Activated CD8-positive, alpha-beta T cell treated with anti-CD3 and anti-CD28 coated beads, Interleukin-2, amount 10 ng/mL, durations not matched to agents 7 days and 5 days (primary cell): ENCODE measurements at places on chromosomes 1 and 21.

GRCh38 chr1:63921359-63921758 lies 147.5 kb downstream of the ROR1 start:
- no peak for DNase-seq

- no peak for DNase-seq
Observed at GRCh38 chr1:173798078-173798477, 26.4 kb upstream of the DARS2 start.

DNA sequence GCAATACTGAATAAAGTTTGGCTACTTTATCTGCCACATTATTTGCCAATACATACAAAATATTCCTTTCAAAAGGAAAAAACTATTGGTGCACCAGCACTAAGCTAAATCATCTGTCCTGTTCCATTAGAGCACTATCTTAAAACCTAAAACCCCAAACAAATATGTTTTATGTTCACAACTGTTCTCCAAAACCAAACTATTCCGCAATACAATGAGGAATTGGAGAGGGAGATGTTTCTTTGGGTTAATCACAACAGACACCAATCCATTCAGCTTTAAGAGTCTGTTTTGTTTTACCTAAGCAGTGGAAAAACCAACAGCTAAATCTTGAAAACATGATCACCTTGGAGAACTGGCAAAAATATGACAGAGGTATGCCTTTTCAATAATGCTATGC lies 85.1 kb downstream of the ZNF644 start:
- no peak for DNase-seq

GRCh38 chr21:46082713-46082962 lies 15.3 kb upstream of the COL6A2 start:
- peak; percentile 14 for DNase-seq

DNA sequence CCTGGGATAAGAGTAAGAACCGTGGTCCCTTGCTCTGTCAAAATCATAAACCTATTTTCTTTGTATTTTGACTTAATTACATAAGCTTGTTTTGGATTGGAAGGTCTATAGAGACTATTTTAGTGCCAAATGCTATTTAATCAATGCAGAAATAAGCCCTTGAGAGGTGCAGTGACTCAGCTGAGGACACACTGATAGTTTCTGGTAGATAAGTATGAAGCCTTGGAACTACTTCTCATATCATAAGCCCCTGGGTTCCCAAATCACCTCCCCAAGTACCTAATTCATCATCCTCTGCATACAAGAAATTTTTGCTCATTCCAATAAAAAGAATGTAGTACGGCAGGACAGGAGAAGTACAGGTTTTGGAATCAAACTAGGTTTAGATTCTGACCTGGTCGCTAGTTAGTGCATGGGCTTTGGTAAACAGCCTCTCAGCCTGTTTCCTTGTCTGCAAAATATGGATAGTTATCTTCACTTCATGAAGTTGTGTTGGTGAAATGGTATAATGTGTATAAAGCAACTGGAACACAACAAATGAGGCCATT lies 3.3 kb upstream of the CD55 start:
- no peak for DNase-seq

- no peak for DNase-seq
Observed at GRCh38 chr1:107016376-107016978, 40.0 kb upstream of the PRMT6 start.

GRCh38 chr21:45618287-45618686 lies 25.2 kb upstream of the PCBP3 start:
- no peak for DNase-seq

DNA sequence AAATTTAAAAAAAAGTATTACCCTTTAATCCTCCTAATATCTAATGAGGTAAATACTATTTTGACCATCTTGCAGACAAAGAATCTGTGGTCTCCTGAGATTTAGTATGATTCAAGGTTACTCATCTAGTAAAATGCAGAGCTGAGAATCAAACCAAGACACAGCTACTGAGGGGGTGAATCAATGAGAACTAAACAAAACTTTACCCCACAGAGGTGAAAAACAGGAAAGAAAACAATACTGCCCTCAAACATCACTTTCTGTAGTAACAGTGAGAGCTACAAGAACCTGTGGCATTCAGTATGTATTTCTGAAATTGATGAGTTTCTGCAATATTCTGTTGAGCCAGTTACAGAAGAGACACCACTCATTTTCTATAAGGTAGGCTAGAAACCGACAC lies 85.1 kb downstream of the JAK1 start:
- DNase-seq = no peak

GRCh38 chr1:163670989-163671757 lies 349.4 kb downstream of the NUF2 start:
- DNase-seq = no peak

DNA sequence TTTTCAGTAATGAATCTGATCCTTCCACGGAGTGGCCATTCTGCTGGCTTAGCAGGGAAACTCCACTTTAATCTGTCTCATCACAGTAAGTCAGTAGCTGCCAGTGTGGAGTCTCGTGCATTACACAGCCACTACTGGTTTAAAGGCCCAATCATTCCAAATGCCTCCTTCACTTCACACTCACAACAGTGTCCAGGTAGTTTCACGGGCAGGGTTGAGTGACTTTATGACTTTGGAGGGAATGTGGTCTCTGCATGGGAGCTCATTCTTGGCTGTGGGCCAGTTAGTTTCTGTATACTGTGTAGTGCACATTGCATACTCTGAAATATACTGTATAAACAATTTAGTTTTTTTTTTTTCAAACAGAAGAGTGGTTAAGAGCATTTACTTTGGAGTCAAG lies 34.6 kb upstream of the C1orf87 start:
- DNase-seq = no peak

GRCh38 chr1:160025314-160025713 lies 6.5 kb downstream of the PIGM start:
- no peak for DNase-seq

DNA sequence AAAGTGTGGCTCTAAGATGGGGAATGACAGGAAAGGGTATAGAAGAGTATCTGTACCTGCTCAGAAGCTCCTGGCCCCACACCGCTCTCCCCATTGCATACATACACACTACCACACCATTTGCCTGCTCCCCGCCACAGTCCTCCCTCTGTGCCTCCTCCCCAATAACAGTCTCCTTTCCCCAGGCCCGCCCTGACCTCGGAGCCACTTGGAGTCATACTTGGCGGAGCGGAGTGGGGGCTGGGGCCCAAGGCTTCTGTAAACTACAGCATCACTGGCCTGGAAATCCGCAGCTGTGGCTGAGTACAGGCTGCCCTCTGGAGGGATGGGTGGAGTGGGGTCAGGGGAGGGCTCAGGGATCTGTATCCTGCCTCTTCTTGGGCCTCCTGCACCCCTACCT lies 8.6 kb downstream of the SEMA6C start:
- DNase-seq = no peak

- DNase-seq = no peak
Observed at GRCh38 chr21:44838039-44838895, 20.4 kb upstream of the SUMO3 start.

- DNase-seq = no peak
Observed at GRCh38 chr1:97680894-97681293, 239.9 kb downstream of the DPYD start.

DNA sequence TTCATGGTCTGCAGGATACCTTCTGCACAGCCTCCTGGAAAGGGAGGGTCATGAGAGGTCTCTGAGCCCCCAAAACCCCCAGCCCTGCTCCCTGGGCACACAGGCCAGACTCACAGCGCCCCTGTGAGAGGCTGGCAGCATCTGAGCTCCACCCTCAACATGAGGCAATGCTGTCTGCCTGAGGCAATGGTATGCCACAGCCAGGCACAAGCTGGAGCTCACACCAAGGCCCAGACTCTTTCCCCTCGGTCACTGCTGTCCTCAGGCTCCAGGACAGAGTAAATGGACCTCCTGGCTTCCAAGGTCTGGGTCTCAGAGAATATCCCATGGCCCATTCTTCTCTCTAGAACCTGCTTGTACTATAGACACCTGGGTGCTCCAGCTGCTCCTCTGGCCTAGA lies 17.2 kb downstream of the MEF2D start:
- no peak for DNase-seq

- no peak for DNase-seq
Observed at GRCh38 chr1:3716351-3716750, 35.9 kb upstream of the CCDC27 start.

DNA sequence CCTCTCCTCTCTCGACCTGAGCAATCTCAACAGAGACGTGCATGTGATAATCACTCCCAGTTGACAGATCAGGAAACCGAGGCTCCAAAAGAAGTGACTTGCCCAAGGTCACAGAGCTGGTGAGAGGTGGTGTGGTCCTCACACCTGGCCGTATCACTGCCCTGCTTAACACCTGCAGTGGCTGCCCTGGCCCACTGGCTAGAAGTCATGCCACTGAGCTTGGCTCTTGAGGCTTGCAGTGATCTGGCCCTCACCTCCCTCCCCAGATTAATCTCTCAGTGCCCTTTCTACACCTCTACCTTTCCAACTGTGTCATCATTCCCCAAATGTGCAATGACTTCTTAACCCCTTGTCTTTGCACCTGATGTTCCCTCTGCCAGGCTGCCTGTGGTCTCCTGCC lies 38.8 kb downstream of the CDCP2 start:
- no peak for DNase-seq

DNA sequence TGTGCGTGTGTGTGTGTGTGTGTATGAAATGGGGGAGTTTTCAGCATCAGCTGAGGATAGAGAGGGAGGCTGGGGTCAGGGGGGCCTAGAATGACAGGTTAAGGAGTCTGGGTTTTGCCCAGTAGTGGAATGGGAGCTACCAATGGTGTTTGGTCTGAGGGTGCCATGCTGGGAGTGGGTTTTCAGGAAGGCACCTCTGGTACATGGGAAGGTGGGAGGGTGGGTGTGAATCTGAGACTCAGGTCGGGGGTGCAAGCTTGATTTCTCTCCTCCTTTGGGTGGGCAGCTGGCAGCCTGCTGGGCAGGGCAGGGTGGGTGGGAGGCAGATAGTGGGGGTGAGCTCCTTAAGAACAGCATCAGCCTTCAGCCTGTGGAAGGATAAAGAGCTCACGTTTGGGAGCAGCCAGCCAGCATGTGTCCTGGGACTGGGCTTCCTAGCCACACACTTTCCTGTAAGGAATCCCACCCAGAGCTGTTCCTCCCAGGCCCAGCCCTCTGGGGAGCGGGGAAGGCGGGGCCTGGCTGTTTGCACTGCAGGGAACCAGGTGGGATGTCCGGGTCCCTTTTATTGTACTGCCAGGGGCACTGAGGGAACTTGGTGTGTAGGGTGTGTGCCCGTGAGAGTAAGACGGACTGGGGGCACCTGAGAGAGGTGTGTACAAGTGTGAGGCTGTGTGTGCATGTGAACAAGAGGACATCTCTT lies 152.8 kb downstream of the FOXD2 start:
- peak; percentile 11 for DNase-seq

- DNase-seq = no peak
Observed at GRCh38 chr1:179077396-179077795, 4.5 kb upstream of the TOR3A start.

- no peak for DNase-seq
Observed at GRCh38 chr1:192225703-192226102, 67.4 kb downstream of the RGS18 start.

DNA sequence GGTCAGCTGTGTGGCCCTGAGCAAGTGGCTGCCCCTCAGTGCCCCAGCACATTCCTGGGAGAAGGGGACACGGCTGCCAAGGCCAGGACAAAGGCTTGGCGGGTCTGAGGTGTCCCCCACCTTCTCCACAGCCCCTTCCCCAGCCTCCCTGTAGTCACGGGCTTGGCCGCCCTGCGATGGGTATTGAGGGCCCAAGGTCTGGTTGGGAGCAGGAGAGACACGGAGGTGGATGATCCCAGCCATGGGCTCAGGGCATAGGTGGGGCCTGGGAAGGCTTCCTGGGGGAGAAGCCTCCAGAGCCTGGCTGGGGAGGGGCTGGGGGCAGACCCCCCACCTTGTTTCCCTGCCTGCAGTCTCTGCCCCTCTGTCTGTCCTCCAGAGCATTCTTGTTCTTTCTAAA lies 27.0 kb downstream of the TTC39A start:
- DNase-seq = no peak

DNA sequence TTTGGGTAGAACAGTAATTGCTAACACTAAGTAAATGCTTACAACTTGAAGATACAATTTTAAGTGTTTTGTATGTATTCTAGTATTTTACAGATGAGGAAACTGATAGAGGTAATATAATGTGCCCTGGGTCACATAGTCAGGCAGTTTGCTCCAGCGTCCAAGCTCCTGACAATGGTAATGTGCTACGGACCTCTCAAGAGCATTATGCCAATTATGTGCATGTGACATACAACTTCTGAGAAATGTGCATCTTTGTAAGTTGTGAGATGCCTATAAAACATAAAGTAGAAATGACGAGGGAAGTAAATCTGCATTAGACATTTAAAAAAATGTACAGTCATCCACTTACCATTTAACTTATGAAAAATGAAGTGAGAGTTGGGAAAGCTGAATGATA lies 186.8 kb downstream of the LRRC7 start:
- no peak for DNase-seq

- no peak for DNase-seq
Observed at GRCh38 chr21:19914028-19914427, 1084.2 kb upstream of the NCAM2 start.

- no peak for DNase-seq
Observed at GRCh38 chr1:82777240-82777639, 976.5 kb downstream of the ADGRL2 start.

- peak; percentile 55 for DNase-seq
Observed at GRCh38 chr1:160646711-160647328, at the start of gene SLAMF1. SLAMF1 (minus strand) TSS chr1:160647044; CDS start chr1:160646945, 99 bp downstream.

DNA sequence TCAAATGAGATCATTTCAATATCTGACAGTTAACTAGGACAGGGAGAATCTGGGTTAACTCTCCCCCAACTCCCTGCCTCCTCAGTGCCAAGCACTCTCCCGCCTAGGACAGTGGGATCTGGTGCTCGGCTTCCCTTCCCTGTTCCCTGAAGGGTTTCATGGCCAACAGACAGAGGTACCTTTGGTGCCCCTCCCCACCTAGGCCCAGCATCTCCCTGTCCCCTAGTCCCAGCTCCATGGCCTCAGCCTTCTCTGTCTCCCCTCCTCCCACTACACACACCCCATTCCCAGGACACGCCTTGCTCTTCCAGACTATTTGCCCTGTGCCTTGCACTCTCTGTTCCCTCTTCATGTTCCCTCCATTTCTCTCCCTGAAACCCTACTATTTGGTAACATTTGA lies 77.1 kb downstream of the CD247 start:
- DNase-seq = peak; percentile 16

DNA sequence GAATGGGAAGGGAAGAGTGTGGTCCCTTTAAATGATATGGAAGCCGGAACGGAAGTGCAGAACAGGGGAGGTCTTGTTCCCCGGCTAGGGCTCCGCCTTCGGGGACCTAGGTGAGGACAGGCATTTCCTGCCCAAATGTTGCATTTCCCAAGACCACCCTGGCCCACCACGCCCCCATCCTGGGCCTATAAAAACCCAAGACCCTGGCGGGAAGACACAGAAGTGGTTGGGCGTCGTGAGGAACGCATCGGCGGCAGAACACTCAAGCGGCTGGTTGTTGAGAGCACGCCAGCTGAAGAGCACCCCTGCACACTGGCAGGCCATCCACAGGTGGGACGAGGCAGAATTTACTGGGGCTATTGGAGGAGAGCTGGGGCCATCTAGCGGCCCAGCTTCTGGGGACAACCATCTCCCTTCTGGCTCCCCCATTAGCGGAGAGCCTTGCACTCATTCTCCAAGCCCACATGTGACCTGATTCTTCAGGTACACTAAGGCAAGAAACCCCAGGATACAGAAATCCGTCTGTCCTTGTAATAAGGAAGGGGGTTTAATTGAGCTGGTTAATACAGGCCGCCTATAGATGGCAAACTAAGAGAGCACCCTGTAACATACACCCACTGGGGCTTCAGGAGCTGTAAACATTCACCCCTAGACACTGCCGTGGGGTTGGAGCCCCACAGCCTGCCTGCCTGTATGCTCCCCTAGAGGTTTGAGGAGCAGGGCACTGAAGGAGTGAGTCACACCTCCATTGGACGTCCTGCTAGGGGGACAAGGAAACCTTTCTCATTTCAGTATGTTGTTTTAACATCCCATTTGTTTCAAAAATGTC lies 1327.9 kb downstream of the BRINP3 start:
- no peak for DNase-seq
